ENCODE measurements at places on chromosomes 2 and 18. TPM values are rescaled to one million over a fixed set of nuclear protein-coding genes. Genes with fewer than 3 reads are reported as not detected.

UGT1A4 gene
- total RNA-seq = 2.2 TPM

TIMM21 gene
- 27.5 TPM for total RNA-seq

GRCh38 chr2:8457699-8458502 is 224.0 kb upstream of the ID2 start:
- peak; percentile 77 for DNase-seq

DNA sequence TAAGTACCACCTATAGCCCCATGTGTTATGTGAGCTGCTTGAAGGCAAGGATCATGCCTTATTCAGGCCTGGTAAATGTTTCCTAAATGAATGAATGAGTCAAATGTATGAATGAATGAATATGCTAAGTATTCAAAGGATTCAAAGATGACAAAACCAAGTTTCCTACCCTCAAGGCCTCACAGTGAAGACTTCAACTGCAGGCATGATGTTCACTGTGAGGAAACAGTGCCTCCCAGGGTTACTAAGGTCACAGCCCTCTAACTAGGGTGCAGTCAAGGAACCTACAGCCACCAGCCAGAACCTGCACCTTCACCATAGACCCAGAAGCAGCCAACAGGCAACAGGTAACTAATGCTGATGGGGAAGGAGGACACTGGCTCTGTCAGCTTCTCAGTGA is 69.3 kb downstream of the SUMO1 start:
- DNase-seq = no peak

ACTG2 gene
- 765 TPM for total RNA-seq

GRCh38 chr2:88092773-88093172 is 25.1 kb downstream of the SMYD1 start:
- no peak for DNase-seq

GRCh38 chr2:230319211-230319862 is 7.7 kb upstream of the SP140L start:
- DNase-seq = peak; percentile 30

CD8A gene
- 1.6 TPM for total RNA-seq

DNA sequence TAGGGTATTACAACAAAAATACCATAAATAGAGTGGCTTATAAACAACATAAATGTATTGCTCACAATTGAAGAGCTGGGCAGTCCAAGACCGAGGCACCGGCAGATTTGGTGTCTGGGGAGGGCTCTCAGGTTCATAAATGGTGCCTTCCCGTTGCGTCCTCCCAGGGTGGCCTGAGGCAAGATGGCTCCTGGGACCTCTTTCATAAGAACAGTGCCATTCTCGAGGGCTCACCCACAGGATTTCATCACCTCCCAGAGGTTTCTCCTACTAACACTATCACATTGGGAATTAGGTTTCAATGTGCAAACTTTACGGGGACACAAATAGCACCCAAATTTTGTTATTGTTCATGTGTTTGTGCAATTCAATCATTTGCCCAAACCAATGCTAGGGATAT is 793.5 kb upstream of the HS6ST1 start:
- no peak for DNase-seq

RAB3GAP1 gene
- total RNA-seq = 41.1 TPM

- DNase-seq = no peak
Observed at GRCh38 chr2:179069685-179070084, 19.7 kb upstream of the CCDC141 start.

IL1RN gene
- total RNA-seq = 15.7 TPM

- no peak for DNase-seq
Observed at GRCh38 chr18:41134426-41134825, 820.6 kb upstream of the PIK3C3 start.

GRCh38 chr2:121043827-121044222 is 241.2 kb downstream of the TFCP2L1 start:
- no peak for DNase-seq

- DNase-seq = peak; percentile 64
Observed at GRCh38 chr2:109613081-109613921, 465 bp downstream of the SEPTIN10 start.

DNA sequence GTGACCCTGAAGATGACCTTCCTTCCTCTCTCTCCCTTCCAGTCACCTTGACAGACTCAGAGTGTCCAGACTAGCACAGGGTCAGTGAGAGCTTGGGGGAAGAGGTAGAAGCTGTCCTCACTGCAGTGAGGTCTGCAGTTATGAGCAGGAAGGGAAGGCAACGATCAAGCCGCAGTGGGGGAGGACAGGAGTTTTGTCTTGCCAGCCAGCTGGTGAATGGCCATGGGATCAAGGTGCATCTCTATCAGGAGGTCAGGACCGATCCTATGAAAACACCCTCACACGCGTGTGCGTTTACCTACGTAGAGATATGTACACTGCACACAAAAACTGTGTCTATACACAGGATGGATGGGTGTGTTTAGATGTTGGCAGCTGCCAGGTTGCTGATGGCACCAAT is 83.2 kb downstream of the THNSL2 start:
- DNase-seq = no peak

- no peak for DNase-seq
Observed at GRCh38 chr2:41393621-41394020, 654.2 kb upstream of the PKDCC start.

DNA sequence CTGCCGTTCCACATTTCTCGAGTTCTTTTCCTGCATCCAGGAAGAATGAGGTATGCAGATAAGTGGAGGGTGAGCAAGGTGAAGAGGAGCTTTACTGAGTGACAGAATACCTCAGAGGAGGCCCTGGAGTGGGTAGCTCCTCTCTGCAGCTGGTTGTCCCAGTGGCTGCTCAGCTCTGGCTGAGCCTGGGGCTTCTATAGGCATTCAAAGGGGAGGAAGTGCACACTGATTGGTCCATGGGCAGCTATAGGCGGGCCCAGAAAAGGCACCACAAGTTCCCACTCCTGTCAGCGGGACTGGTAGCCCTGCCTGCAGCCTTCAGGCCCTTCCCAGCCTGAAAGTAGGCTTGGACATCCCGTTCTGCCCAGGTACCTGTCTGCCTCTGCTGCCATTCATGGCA is 94.7 kb downstream of the DOK6 start:
- DNase-seq = no peak

DNA sequence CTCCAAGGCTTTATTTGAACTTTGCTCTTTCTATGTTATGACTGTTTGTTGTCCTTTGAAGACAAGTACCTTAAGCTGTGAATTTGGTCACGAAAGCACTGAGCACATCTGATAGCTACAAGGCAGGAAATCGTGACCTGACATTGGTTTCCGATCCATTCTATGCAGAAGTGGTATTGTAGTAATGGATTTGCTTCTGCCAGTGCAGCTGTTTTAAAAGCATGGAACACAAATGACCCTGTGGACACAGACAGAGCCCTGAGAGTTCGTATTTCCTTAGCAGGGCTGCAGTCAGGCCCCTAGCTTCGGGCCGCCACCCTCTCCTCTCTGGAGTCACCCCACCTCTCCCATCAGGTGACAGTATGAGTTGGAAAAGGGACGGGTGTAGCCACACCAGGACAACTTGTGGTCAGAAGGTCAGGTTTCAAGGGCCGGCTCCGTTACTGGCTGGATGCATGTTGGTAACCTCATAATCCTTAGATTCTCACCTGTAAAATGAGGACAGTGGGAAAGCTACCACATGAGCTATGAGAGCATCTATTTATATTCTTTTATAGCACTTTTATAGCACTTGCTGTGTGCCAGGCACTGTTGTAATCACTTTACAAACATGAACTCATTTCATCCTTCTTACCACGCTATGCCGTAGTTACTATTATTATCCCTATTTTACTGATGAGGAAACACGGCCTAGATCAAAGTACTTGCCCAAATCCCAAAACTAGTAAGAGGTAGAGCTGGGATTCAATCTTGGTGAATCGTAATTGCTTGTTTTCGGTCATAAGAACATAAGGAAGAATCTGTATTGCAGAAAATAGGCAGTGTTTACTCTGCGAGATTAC is 70.2 kb downstream of the SPATS2L start:
- peak; percentile 84 for DNase-seq

DNA sequence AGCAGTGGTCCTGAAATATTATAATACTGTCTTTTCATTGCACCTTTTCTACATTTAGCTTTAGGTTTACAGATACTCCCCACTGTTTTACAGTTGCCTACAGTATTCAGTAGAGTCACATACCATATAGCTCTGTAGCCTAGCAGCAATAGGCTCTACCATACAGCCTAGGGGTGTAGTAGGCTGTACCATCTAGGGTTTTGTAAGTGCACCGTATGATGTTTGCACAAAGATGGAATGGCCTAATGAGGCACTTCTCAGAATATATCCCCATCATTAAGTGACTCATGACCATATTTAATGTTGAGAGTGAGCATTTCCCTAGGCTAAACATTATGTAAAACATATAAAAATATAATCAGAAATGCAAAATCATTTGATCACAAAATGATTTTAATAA is 511.3 kb upstream of the RAB12 start:
- DNase-seq = no peak

DNA sequence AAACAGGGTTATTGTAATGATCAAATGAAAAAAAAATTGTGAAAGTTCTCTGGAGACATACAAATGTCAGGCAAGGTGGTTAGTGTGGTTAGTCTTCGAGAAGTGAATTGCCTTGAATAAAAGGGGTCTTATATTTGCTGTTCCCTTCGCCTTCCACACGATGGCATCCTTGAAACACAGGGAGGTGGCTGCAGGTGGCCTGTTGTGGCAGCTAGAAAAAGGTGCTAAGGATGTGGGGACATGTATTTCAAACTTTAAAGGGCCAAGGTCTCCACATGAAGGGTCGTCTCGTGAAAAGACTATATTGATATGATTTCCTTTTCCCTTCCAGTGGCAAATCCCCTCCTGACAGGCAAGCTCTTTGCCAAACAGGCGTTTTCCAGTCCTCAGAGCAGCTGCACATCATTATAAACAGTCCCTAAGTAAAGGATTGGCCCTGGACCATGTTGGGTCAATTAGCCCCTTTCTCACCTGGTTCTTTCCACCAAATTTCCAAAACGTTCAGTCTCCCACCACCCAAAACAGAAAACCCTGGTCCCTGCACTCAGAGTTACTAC is 68.5 kb downstream of the COPS8 start:
- no peak for DNase-seq

GRCh38 chr2:105181282-105181681 is 60.3 kb upstream of the GPR45 start:
- DNase-seq = no peak

ASB18 gene
- not detected for total RNA-seq

- DNase-seq = no peak
Observed at GRCh38 chr2:39150890-39151497, 30.1 kb upstream of the SOS1 start.

CCNT2 gene
- total RNA-seq = 35.3 TPM

DNA sequence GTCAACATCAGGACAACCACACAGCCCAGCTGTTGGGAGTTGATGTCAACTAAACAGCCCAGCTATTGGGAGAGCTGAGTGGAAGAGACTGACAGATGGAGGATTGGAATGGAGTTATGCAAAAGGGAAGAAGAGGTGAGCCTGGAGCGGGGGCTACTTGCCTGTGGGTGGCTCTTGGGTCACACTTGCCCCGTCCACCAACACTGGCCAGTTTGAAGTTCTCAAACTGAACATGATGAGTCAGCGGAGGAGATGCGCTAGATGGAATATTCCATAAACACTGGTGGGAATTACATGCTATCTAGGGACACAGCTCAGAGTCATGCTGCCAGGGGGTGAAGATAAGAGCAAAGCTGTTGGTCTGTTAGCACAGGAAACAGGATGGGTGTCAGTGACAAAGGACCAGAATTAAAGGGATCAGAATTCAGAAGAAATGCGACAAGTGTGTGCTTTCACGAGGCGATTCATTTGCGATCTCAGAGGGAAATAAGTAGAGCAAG is 33.2 kb upstream of the AGAP1 start:
- DNase-seq = no peak

GRCh38 chr2:168084288-168084687 is 163.1 kb downstream of the STK39 start:
- no peak for DNase-seq

DNA sequence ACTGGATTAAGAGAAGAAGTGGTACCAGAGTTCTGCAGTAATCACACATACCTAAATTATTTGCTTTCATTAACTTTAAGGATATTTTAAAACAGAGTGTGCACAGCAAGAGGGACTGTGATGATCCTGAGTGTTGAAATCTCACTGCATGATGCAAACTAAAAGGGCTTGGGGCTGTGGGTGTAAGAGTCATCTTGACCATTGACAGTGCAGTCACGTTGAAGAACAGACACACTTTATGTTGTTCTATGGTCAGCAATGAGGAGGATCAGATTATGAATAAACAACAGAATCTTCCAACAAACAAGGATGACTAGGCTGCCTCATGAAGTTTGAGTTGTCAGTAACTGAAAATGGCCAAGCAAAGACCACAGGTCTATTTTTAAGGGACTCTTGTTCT is 87.2 kb upstream of the GALNT5 start:
- DNase-seq = no peak

DNA sequence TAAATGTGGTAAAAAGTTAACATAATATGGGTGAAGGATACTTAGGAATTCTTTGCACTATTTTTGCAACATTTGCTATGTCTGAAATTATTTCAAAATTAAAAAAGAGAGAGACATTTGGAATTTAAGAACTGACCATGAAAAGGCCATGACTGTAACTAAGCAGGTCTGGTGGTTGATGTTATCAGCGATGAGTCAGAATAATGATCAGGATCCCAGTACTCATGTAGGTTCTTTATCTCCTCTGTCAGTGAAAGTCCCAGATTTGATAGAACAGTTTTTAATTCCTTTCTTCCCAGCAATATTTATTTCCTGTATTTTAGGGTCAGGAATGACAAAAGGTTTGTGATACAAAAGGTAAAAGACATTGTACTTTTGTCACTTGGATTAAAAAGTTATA is 242.4 kb upstream of the ZNF521 start:
- no peak for DNase-seq

SNORC gene
- total RNA-seq = 35.0 TPM

CLEC4F gene
- not detected for total RNA-seq

DNA sequence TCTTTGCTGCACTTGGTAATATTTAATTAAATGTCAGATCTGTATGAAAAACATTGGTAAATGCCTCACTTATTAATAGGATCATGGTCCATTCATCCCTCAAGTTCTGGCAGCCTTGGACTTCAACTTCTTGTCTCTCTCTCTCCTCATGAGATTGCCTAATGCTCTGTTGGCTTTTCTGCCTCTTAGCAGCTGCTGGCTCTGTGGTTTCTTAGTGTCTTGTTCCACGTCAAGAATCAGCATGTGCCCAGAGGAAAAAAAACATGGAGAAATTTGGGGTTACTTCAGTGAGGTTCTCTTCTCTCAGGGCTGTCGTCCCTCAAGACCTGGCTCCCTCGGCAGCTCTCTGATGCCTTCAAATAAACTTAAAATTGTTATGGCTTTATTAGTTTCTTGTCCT is 75.4 kb downstream of the TAF4B start:
- DNase-seq = no peak

- no peak for DNase-seq
Observed at GRCh38 chr2:59538398-59538911, 1015.0 kb downstream of the BCL11A start.
